Esophagus mucosa (tissue), 1 donor: ENCODE measurements at places on chromosomes 2 and 18. TPM values are rescaled to one million over a fixed set of nuclear protein-coding genes. Genes with fewer than 3 reads are reported as not detected.

The PLEK gene
- 1.00 TPM for total RNA-seq

The SH3BP4 gene
- 10.7 TPM for total RNA-seq

The FAM237A gene
- total RNA-seq, result not detected

The BOLA3 gene
- 35.9 TPM for total RNA-seq

The CD28 gene
- total RNA-seq, result 0.28 TPM

The IGFBP5 gene
- total RNA-seq, result 34.9 TPM

The ALK gene
- 0.04 TPM for total RNA-seq

The IL1RN gene
- 871 TPM for total RNA-seq

The STON1 gene
- 2.4 TPM for total RNA-seq

The LONRF2 gene
- 0.48 TPM for total RNA-seq

The KCNJ13 gene
- total RNA-seq, result not detected

The IL1R2 gene
- total RNA-seq, result 19.0 TPM

The PID1 gene
- total RNA-seq, result 1.2 TPM

The RAB17 gene
- 7.8 TPM for total RNA-seq

The PPIG gene
- 28.0 TPM for total RNA-seq

The KLF11 gene
- 6.1 TPM for total RNA-seq

The MC2R gene
- not detected for total RNA-seq

The TRIM54 gene
- 0.16 TPM for total RNA-seq

The CHRND gene
- total RNA-seq, result not detected

The ERICH2 gene
- total RNA-seq, result not detected

The GRB14 gene
- total RNA-seq, result 0.36 TPM

The VWC2L gene
- total RNA-seq, result not detected

The TUBB8B gene
- not detected for total RNA-seq

The CHRNA1 gene
- not detected for total RNA-seq

The ACTG2 gene
- total RNA-seq, result 40.8 TPM

The GAL3ST2 gene
- total RNA-seq, result not detected

The TDRD15 gene
- total RNA-seq, result not detected

The ODC1 gene
- 21.6 TPM for total RNA-seq

The EPB41L3 gene
- 16.3 TPM for total RNA-seq

The WNT10A gene
- total RNA-seq, result 3.4 TPM

The RBKS gene
- total RNA-seq, result 4.5 TPM

The LRRFIP1 gene
- 103 TPM for total RNA-seq

The APOB gene
- total RNA-seq, result 0.20 TPM

The ANKRD30BL gene
- not detected for total RNA-seq

The PRADC1 gene
- total RNA-seq, result 19.0 TPM

The MYO7B gene
- 0.04 TPM for total RNA-seq

The CGREF1 gene
- total RNA-seq, result 0.96 TPM

The NPPC gene
- 2.1 TPM for total RNA-seq

The G6PC2 gene
- total RNA-seq, result not detected

The TGFA gene
- 42.6 TPM for total RNA-seq

The KCNK3 gene
- total RNA-seq, result 0.44 TPM

The GALNT13 gene
- 0.04 TPM for total RNA-seq

The STAT1 gene
- total RNA-seq, result 51.0 TPM

The AFF3 gene
- total RNA-seq, result 0.96 TPM

The ACYP2 gene
- total RNA-seq, result 7.3 TPM

The DLGAP1 gene
- 0.28 TPM for total RNA-seq

The BUB1 gene
- 15.9 TPM for total RNA-seq
